ENCODE measurements at places on chromosomes 2 and 18.

GRCh38 chr2:173347305-173348168 is 7.1 kb upstream of the CDCA7 start:
- no peak for DNase-seq

GRCh38 chr2:235637896-235638295 is 144.1 kb downstream of the AGAP1 start:
- no peak for DNase-seq

DNA sequence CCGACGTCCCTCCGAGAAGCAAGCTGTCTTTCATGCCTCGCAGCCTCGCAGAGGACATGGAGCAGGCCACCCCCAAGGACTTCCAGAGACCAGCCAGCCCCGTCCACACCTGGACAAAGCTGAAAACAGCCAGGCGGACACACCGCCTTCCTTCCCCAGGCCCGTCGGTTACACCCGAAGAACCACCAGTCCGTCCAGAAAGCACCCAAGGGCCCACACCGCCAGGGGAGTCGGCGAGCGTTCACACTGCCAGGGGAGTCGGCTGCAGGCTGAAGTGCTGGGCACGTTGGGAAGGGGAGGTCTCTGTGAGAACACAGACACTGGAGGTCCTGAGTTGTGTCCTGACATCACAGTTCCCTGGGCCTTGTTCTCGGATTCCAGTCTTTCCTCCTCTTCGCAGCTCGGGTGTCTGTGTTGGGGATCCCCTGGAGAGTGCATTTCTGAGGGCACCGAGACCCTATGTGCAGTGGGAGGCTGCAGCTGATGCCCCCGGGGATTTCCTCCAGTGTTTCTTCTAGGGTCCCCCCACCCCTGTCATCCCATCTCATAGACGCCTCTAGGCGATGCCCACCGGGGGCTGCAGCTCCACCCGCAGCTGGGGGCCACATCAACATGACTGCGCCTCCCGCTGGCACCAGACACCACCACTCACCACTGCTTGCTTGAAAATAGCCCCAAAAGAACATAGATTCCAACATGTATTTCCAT is 344.4 kb upstream of the SALL3 start:
- DNase-seq: no peak

- no peak for DNase-seq
Observed at GRCh38 chr2:159256159-159256558, 30.3 kb downstream of the WDSUB1 start.

DNA sequence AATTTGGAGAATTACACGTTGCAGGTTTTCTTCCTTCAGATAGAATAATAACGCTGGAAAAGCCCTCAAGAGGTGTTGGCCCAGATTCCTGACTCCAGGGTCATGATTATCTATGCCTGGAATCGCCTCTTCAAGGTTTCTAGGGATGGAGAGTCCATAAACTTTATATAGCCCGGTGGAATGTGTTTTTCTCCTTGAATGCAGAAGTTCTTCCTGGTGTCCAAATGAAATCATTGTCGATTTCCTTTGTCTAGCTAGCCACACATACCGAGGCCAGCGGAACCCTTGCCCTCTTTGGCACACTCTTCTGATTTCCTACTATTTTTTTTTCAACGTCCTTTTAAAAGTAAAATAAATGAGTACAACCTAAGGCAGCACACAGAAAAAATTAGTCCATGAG is 117.8 kb downstream of the PID1 start:
- no peak for DNase-seq

DNA sequence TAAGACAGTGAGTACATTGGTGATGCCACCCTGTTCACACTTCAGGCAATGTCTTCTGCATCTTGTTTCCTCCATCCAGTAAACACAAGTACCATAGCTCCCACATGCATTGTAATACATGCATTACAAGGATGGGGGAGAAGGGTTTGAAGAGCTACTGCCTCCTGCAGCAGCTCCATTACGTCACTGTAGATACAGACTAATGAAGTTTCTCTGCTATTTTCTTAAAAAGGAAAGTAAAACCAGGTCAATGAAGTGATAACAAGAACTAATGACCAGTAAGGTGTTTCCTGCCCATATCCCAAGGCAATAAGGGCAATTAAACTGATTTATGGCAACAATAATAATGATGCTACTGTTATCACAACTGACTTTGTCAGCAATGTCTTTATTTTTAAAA is 18.2 kb upstream of the BBS5 start:
- DNase-seq: no peak

- peak; percentile 92 for DNase-seq
Observed at GRCh38 chr18:22930089-22930713, 2.9 kb upstream of the RBBP8 start.

GRCh38 chr18:48938827-48939204 is 11.9 kb downstream of the SMAD7 start:
- DNase-seq: no peak

DNA sequence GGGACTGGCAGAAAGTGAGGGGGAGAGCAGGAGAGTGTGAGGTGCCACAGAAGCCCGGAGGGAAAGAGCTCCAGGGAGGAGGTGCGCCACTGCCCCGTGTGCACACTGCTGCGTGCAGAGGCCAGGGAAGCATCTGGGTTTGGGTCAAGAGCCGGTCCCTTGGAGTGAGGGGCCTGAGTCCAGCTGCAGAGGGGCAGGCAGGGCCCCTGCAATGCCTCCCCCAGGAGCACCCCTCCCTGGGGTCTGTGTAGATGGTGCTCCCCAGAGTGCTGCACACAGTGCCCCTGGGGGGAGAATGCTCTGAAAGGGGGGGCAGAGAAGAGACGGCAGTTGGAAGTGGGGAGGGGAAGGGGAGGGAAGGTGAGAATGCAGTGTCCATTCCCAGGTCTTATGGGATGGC is 3.7 kb upstream of the LIMS2 start:
- no peak for DNase-seq

DNA sequence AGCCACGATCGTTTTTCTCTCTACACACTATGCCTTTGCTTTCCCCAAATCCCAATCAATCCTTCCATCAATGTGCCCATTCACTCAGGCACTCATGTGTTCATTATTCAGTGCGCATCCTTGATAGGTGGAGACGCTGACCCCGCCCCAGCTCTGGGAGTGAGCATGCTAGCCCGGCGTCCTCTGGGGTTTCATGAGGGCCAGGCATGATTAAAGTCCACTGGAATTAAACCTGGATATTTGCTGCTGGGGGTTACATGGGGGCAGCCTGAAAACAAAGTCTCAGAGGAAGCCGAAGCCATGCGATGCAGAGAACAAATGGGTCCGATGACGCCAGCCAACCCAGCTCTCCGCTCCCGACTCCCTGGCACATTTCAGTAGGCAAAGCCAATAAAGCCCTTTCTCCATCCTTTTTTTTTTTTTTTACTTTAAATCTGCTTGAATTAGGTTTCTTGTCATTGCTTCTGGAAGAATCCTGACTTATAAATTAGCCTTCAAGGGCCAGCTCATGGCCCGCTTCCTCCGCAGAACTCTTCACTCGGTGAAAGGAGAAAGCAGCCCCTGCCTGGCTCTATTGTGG is 316.4 kb upstream of the ID2 start:
- no peak for DNase-seq

DNA sequence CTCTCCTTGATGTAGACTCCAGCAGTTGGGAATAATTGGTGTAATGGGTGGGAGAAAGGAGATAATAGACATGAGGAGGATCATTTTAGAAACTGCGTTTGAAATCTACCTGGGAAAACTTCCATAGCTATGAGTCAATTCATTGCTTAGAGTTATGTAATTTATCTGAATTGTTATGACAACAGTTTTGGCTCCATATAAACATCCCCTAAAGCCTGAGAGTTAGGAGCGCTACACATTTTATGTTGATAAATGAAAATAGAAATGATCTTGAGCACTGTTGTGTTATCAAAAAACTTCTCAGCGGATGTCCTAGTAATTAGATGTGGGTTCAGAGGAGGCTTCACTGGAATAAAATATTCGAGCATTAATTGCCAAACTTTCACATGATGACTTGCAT is 573.4 kb downstream of the TSN start:
- no peak for DNase-seq

- DNase-seq: no peak
Observed at GRCh38 chr2:126672980-126673605, 17.1 kb downstream of the GYPC start.

GRCh38 chr2:16154501-16155280 is 214.3 kb downstream of the MYCN start:
- no peak for DNase-seq

- DNase-seq: no peak
Observed at GRCh38 chr18:12408247-12408869, 629 bp downstream of the PRELID3A start.

DNA sequence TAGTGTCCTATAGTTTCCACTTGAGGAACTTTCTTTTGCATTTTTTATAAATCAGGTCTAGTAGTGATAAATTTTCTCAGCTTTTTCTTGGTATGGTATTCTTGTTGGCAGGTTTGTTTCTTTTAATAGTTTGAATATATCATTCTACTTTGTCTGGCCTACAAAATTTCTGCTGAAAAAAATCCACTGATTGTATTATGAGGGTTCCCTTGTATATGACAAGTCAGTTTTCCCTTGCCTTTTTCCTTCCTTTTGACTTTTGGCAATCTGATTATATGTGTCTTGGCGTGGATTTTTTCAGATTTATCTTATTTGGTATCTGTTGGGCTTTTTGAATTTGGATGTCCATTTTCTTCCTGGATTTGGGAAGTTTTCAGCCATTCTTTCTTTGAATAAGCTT is 41.9 kb downstream of the MOCOS start:
- no peak for DNase-seq

DNA sequence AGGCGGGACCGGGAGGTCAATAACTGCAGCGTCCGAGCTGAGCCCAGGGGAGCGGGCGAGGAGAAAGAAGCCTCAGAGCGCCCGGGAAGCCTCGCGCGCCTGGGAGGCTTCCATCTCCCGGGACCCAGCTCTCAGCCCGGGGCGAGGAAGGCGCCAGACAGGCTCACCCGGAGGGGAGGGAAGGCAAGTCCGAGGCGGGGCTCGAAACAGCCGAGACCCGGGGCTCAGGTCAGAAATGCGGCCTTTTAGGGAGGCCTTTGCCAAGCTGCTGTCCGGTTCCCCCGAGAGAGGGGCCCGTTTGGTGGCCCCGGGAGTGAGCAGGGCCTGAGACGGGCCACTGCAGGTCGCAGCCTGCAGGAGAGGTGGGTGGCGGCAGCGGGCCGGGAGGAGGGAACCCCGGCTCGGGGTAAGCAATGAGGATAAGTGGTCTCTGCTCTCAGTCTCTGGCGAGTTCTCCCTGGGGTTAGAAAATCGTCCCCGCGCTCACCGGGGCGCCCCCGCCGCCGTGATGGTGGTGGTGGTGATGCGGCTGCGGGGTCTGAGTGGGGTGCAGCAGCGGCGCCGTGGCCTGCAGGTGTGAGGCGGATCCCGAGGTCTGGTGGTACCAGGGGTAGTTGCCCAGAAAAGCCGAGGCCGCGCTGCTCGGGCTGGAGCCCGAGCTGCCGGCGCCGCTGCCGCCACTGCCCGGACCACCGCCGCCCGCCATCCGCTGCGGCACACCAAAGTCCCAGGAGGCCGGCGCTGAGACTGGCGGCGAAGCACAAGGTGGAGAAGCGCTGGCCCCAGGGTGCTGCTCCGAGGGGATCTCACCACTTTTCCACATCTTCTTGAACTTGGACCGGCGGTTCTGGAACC is 2.4 kb downstream of the DLX2 start:
- no peak for DNase-seq

DNA sequence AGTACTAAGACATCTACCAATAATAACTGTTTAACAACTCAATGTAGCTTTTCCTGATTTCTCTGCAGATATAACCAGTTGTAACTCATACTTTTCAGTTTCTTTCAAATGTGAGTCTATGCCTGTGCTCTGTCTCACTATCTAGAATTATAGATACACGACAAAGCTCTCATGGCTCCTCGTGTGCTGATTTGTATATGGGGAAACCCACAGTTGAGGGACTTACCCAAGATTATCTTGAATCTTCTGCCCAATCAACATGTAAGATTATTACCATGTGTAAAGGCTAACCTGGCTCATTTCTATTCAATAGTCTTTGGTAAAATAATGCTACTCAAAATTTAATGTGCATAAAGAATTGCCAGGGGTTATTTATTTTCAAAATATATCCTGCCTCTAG is 554.4 kb downstream of the FBXO15 start:
- DNase-seq: no peak

DNA sequence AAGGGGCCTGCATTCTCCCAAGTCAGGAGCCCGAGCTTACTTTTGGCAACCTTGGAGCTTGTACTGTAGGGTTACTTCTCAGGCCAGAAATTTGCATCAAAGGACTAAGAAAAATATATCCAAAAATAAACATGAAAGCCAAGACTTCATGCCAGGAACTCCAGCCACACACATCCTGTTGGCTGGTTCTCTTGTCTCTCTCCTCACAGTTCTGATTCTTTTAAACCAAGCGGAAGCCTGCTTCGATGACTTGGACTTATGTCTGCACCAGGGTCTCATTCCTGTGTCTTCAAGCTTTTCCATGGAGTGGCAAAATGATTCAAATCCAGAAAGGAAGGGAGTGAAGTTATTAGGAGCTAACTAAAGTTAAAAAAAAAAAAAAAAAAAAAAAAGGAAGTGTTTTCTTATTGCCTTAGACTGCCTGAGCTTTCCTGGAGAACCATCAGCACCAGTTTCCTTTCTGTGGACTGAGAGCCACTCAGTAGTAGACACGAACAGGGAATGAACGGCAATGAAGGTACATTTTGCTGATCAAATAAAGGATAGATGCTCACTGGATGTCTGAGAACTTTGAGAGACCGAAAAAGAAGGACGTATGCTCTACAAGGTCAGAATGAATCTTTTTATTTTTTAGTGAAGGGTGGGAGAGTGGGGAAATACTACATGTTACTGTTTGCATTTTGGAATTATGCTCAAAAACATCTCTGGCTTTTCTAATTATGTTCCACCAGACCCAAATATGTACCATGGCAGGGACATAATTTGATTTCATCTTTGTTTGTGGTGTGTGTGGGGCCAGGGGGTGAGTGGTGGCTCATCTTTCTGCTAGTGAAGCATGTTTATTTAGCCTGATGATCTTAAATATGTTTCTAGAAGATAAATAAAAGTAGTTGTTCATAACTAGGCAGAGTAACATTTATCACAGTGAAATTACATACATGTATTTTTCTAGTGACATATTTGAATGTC is 86.0 kb downstream of the RAPGEF4 start:
- DNase-seq: no peak

DNA sequence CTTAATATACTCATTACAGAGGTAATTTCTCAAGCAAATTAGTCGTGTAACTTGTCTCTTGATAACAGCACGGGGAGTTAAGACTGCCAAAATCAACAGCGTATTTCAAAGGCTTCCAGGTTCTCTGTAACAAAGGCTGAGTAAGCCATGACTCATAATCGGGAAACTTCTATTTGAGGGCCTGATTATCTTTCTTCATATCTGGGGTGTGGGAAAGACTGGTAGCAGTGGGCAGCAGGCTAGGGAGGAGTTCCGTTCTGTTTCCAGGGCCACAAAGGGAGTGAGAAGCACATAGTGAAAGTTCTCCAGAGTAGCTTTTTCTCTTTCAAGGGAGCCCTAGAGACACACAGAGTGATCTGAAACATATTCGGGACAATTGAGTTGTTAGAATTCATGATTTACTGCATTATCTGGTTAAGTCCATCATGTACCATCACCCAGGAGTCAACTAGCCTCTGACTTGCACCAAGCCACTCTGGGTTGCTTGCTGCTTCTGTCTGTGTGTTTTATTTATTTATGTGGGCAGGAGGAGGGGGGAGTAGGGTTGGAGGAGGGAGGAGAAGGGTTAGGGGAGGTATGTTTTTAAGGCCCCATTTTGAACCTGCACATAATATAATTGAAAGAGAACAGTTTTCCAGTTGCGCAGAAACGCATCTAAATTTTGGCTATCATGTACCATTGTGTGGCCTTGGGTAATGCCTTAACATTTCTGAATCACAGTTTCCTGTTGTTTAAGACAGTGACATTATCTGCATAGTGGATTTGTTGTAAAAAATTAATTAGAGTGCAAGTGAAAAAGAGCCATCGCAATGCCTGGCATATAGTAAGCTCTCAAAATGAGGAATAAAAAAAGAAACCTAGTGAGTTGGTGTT is 80.5 kb upstream of the ITPRID2 start:
- no peak for DNase-seq
